ENCODE measurements at places on chromosomes 3 and 15.

- no peak for DNase-seq
These were observed 273.4 kb upstream of the NSMCE3 start for GRCh38 chr15:29542994-29543393.

DNA sequence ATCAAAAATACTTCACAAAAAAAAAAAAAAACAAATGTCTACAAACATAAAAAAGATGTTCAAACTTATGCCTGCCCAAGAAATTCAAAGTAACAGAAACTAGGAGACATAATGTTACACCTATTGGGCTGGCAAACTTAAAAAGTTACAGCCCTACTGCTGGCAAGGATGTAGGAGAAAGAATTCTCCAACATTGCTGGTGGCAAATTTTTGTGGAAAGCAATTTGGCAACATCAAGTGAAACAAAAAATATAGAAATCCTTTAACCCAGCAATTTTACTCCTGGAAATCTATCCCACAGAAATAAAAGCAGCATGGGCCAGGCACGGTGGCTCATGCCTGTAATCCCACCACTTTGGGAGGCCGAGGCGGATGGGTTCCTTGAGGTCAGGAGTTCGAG is 73.2 kb downstream of the STAG1 start:
- no peak for DNase-seq

DNA sequence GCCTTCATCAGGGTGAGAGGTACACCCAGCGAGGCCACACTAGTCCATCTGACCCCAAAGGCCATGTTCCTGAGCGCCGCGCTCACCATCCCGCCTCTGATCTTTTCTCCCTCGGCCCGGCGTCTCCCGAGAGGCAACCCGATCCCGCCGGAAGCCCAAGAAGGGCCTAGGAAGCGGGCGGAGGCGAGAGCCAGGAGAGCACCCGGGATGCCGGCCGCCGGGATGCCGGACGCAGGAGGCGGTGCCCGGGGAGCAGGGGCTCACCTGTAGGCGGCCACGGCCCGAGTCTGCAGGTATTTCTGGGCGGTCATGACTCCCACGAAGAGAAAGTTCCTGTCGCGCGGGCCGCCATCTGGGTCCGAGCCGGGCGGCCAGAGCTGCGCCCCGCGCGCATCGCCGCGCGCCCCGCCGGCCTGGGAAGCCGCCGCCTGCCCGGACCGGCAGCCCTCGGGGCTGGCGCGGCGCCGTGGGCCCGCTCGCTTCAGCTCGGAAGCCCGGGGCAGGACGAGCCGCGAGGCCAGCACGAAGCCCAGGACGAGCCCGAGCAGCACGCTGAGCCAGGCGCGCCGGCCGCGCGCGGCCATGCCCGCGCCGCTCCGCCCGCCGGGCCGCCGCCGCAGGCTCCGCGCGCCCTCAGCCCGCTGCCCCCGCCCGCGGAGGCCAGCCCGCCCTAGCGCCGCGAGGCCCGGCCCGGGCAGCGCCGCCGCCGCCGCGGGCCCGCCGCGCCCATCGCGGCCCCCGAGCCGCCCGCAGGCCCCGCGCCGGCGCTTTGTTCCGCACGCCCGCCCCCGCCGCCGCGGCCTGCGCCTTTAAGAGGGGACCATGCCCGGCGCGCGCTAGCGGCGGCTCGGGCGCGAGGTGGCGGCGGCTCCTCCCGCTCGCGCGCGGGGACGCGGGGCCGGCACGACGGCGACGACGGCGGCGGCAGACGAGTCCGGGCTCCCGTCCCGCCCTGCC is 697 bp downstream of the CHSY1 start:
- DNase-seq: peak; percentile 62

DNA sequence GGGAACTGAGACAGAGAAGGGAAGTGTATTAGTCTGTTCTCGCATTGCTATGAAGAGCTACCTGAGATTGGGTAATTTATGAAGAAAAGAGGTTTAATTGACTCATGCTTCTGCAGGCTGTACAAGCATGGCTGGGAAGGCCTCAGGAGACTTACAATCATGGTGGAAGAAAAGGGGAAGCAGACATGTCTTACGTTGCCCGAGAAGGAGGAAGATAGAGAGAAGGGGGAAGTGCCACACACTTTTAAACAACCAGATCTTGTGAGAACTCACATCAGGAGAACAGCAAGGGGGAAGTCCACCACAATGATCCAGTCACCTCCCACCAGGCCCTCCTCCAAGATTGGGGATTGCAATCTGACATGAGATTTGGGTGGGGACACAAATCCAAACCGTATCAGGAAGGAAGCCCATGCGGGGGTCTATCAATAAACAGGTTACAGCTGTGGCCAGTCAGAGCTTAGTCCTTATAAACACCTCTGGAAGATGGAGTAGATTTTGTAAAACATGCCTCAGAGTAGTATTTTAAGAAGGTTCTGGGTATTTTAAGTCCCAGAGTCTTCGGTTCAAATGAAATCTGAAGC is 153.9 kb downstream of the GHSR start:
- no peak for DNase-seq

- DNase-seq: no peak
These were observed 33.4 kb upstream of the RAD18 start for GRCh38 chr3:8996681-8997121.

GRCh38 chr3:189995129-189995528 is 125.6 kb downstream of the P3H2 start:
- DNase-seq: no peak

DNA sequence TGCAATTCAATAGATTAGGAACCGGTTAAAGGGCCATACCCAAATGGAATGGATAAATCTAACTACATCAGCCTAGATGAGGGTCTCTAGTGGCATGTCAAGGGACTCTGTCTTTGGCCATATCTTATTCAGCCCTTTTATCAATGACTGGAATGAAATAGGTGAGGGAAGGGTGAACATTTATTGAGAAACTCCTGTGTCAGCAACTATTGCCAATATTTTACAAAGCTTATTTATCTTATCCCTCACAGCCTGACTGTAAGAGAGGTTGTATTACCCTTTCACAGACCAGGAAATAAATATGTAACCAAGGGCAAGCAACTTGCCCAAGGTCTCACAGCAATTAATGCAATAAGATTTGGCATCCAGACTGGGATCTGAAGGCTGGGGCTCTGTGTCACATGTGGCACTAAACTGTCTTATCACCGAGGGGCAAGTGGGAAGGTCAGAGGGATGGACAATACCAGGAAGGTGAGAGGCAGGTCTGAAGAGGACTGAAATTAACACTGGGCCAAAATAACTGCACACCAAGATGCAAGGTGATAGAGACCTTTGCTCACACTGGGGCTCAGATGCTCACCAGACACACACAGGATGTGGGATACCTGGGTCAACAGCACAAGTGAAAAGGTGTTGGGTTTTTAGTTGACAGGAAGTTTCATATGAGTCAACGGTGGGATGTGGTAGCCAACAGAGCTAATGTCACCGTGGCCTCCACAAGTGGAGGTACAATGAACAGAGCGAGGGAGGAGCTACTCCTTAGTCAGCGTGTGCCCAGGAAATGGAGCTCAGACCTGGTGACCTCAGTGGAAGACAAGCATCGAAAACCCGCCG is 261.3 kb downstream of the RPLP1 start:
- DNase-seq: no peak

DNA sequence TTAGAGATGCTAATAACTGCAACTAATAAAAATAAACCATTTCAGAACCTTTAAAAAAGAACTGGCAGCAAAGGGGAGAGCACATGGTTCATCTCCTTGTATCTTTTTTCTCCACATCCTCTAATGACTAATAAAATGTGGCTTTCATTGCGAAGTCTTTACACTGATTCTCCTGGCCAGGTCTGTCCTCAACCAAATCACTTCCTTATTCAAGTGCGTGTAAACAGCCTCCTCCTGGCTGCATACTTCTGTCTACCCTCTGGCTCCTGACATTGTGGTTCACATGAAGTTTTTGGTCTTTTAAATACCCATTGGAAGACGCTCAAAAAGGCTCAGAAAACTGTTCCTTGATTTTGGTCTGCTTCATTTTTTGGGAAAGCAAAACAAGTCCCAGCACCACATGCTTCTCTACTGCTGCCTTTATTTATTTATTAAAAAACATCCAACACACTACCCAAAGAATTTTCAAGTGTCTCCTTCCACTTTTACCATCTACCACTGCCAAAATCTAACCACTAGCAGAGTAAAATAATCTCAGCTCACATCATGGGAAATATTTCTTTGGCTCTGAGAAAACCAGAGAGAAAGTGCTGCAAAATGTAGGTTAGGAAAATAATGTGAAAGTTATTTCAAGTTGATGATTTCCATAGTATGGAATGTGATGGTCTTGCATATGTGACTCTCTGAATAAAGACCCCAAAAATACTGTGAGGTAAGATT is 85.1 kb downstream of the EFL1 start:
- DNase-seq: no peak

- DNase-seq: no peak
These were observed 32.1 kb downstream of the POMGNT2 start for GRCh38 chr3:43073836-43074220.

DNA sequence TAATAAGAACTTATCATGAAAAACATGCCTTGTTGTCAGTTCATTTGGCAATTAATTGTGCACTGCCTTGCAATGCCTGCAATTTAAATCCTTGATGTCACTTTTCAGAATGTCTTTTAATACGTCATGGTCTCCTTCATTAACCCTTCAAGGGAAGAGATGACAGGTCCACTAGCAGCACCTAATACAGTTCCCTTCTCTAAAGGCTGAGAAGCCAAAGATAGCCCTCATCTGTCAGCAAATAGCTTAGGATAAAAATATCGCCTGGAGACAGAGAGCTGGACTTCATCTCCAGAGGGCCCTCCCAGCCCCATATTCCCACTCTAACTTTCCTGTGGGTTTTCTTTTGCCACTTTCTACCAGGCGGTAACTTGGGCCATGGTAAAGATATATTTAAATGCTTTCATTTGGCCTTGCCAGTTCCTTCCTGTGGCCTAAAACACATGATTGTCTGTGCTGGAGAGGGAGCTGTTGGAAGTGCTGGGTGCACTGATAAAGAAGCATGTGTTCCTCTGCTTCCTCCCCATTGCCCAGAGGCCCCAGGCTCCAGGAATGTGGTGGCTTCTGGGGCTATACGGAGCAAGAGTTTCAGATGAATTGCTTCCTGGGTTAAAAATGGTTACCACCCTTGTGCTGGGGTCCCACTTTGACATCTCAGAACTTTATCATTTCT is 76.3 kb upstream of the UMPS start:
- DNase-seq: no peak

DNA sequence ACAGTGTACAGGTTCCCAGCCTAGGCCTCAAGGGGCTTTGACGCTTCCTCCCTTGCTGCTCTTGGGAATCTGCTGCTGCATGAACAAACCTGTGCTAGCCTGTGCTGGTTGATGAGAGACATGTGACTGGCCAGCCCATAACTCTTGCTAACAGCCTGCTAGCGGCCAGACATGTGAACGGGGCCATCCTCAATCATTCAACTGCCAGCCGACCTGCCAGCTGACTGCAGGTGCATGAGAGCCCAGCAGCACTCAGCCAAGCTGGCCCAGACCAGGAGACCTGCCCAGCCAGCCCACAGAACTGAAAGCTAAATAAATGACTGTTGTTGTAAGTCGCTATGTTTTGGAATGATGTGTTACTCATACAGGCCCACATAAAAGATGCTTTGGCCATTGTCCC is 82.4 kb upstream of the DLG1 start:
- peak; percentile 38 for DNase-seq

GRCh38 chr3:188315553-188315952 is 161.6 kb downstream of the LPP start:
- no peak for DNase-seq

- DNase-seq: peak; percentile 99
These were observed 49.2 kb upstream of the P3H2 start for GRCh38 chr3:190169877-190170276.

DNA sequence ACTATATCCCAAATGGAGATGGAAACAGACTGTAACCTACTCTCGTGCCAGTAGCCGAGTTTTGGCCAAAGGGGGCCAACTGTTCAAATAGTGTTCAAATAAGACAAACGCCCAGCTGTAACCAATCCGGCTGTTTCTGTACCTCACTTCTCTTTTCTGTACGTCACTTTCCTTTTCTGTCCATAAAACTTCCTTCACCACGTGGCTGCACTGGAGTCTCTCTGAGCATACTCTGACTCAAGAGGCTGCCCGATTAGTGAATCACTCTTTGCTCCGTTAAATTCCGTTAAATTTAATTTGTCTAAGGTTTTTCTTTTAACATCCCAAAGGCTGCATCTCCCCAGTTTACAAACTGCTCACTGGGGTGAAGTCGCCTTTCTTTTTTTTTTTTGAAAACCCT is 219.2 kb upstream of the P2RY1 start:
- DNase-seq: no peak

- DNase-seq: no peak
These were observed 37.7 kb upstream of the HES1 start for GRCh38 chr3:194098081-194098842.

- no peak for DNase-seq
These were observed 4.4 kb upstream of the LPP start for GRCh38 chr3:188149587-188149986.

GRCh38 chr3:196916221-196916620 is 26.1 kb downstream of the NCBP2 start:
- no peak for DNase-seq

- DNase-seq: peak; percentile 75
These were observed 51.8 kb upstream of the DGKG start for GRCh38 chr3:186413615-186414415.

DNA sequence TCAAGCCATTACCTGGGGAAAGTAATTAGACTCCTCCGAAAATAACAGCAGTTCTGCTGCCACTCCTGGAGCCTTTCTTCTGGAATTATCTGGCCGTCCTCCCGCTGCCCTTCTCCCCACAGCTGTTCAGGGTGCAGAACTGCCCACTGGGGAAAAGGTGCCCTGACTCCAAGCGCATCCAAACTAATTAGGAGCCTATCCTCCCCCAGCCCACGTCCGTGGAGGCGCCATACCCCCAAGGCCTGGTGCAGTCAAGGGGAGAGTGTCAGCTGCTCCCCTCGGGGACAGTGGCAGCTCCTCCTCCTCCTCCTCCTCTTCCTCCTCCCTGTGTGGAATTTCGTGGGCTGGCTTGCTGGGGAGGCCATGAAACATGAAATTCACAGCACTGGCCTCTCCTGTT is 177.2 kb downstream of the XXYLT1 start:
- no peak for DNase-seq

DNA sequence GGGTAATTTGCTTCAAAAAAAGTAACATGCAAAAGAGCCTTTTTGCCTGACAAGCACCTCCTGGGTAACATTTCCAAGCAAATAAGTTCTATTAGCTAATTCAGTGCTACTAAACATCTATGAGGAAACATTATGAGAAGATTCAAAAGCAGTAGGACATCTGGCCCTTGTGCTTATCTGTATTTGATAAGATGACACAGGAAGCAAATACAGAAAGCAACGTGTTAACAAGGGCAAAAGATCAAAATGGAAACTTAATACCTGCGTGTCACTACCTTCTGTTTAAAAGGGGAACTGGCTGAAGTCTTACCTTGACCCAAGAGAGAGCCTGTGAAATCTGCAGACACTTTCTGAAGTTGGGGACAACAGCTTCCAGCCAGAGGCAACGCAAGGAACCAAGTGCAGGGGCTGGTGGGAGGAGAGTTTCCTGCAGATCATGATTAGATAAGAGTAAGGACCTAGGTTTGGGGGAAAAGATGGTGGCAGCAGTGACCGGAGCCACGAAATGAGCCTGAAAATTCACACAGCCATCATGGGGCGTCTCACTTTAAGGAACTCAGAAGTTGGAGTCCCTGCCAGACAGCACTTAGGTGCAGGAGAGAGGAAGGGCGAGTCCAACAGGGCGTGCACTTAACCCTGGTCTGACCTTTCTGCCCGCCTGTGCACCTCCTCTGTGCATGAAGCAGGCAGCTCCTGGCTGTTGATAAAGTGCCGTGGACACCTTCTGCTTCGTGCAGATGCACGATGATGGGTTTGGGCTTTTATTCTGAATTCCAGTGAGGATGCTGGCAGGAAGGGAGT is 153.6 kb upstream of the BHLHE40 start:
- DNase-seq: no peak

Measured in NCI-H1105 treated with DMSO at 0.1 percent for 48 hours (cell line).